ENCODE measurements at places on chromosomes 13 and 19. TPM values are rescaled to one million over a fixed set of nuclear protein-coding genes. Genes with fewer than 3 reads are reported as not detected.

The FCER2 gene
- not detected for total RNA-seq

The COMP gene
- not detected for total RNA-seq

The CDK8 gene
- total RNA-seq = 17.3 TPM

The CACNA1A gene
- 1.3 TPM for total RNA-seq

All from epithelial cell of alveolus of lung (primary cell).